ENCODE measurements at places on chromosomes 4 and X.

DNA sequence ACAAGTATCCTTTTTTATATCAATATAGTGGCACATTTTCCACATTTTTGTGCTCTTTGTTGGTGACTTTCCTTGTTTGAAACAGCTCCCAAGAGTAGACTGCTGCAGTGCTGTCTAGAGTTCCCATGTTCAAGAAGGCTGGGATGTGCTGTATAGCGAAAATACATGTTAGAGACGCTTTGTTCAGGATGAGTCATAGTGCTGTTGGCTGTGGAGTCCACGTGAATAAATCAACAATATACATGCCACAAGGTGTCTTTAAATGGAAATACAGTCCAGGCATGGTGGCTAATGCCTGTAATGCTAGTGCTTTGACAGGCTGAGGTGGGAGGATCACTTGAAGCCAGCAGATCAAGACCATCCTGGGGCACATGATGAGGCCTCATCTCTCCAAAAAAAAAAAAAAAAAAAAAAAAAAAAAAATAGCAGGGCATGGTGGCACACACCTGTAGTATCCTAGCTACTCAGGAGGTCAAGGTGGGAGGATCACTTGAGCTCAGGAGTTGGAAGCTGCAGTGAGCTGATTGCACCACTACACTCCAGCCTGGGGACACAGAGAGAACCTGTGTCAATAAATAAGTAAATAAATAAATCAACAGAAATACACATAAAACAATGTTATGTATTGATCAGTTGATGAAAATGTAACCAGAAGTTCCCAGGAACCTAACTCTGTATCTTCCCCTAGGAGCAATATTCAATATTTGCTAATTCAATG lies 256.8 kb upstream of the STS start:
- no peak for DNase-seq

GRCh38 chr4:138510053-138510452 lies 267.9 kb upstream of the SLC7A11 start:
- no peak for DNase-seq

GRCh38 chr4:85491527-85491926 lies 16.6 kb downstream of the ARHGAP24 start:
- no peak for DNase-seq

DNA sequence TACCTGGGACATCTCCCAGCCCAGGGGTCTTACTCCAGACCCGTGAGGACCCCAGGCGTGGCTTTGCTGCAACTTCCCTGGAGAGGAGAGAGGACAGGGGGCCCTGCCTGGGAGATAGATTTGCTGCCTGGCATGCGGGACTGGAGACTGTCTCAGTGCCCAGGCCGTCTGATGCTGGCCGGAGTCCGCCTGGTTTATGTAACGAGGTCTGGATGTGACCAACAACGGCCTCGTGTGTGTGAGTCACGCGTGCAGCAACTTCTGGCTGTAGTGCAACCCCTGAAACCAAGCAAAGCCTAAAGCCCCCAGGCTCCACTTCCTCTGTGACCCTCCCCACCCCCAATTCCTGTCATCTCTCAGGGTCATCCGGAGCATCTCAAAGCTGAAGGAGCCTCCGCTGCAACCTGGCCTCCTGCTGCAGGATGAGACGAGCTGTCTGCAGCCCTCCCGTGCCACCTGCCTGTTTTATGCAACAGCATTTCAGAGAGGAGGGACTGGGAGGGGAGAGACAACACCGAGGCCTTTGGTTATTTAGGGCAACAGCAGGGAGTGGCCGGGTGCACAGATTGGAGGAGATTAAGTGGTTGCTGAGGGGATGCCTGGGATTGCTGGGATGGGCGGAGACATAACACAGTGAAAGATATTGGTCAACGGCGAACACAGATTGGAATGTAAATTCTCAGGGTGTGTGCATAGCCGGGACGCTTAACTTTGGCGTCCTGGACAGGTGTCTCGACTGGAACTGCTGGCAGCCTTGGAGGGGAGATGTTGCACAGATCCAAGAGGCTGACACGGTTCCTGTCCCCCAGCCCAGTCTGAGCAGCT lies 16.0 kb downstream of the XG start:
- no peak for DNase-seq

DNA sequence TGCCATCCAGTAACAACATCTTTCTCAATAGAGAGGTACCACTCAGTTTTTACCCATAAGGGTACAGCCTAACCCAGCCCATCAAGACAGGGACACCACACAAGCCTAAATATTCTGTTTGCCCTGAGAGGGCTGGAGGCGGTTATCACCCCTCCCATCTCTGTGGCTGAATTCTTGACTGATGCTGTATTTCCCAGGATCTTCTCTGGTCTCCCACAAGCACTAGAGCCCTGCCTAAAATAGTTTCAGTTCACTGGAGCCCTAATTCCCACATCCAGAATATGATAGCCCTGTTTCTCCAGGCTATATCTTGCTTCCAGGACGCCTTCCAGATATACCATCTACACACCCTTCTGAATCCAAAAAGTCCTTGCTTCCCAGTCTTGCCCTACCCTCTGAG lies 91.6 kb upstream of the NMU start:
- no peak for DNase-seq

GRCh38 chr4:74640111-74640903 lies 154.0 kb downstream of the BTC start:
- no peak for DNase-seq

- DNase-seq = no peak
Observed at GRCh38 chrX:9878146-9878820, 88.9 kb upstream of the CLDN34 start.

GRCh38 chrX:31021537-31021936 lies 50.3 kb downstream of the FTHL17 start:
- DNase-seq = no peak

- no peak for DNase-seq
Observed at GRCh38 chr4:125369098-125369497, 54.3 kb downstream of the FAT4 start.

DNA sequence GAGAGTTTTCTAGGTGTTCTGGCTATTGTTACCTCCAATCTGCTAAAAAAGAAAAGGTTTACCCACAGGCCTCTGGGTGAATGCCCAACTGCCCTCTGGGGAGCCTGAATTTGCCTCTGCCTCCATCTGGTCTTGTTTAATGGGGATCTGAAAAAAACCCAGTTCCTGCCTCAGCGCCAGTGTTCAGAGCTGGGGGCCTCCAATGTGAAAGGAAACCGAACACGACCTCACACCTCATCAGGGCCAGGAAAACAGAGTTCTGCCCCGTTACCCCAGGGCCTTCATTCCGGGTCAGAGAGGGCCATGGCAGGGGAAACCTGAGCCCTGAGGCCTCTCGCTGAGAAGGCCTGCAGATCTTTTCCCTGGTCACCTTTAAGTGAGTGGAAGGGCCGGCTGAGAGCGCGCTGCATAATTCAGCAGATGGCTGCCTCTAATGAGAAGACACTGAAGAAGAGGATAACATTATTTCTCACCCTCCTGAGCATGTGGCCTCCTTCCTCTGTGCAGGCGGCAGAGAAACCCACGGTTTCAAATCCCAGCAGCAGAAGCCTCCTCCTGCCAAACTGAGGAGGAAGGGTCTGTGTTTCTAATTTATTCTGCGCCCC lies 6.8 kb downstream of the SEPTIN6 start:
- DNase-seq = no peak

DNA sequence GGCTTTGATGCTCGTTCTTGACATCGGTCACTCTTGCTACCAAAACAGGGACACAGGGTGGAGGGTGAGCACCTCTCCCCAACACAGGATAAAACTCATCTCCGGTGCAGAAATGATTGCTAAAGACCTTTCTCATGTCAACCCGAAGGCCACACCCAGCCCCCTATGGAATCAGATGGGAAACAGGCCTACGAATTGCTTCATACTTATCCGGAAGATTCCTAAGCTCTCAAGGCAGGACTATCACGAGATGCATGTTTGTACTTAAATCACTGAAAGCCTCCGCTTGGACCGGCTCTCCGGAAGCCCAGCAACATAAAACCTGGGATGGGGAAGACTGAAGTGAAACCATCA lies 74.9 kb downstream of the MTMR1 start:
- DNase-seq = no peak

DNA sequence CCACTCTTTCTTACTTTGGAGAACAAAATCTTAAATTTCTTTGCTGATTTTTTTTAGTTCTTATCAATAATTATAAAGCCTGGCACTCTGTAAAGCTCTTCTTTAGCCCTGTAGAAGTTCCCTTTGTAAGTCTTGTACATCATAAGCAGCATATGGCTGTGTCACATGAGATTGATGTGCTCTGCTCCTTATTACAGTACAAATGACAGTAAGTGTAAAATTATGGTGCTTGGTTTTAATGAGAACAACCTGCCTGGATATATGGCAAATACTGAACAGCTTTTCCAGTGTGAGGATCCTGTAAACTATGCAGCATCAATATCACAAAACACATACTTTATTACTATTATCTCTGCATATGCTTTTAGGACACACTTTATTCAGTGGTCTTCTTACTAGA lies 145.9 kb upstream of the GNPDA2 start:
- DNase-seq = no peak

- no peak for DNase-seq
Observed at GRCh38 chr4:90234916-90235547, 107.8 kb downstream of the CCSER1 start.

DNA sequence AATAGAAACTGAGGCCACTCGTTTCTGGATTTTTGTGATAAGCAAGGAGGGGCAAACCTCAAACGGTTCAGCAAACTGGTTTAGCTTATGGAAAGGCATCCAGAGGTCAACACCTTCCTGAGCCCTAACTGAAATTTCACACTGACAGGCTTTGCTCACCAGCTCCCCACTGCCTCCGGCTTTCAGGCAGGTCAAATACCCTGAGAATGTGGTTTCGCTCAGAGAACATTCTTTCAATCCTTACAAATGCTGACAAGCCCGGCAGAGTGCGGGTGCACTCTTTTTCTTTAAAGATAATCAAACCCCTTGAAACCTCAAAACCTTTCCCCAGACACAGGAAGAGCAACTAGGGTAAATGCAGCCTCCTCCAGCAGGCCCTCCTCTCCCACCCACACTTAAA lies 41.5 kb downstream of the CD40LG start:
- DNase-seq = no peak

- DNase-seq = no peak
Observed at GRCh38 chr4:122622400-122622799, 1.5 kb upstream of the IL21 start.

GRCh38 chr4:154760895-154761294 lies 17.1 kb downstream of the LRAT start:
- no peak for DNase-seq

DNA sequence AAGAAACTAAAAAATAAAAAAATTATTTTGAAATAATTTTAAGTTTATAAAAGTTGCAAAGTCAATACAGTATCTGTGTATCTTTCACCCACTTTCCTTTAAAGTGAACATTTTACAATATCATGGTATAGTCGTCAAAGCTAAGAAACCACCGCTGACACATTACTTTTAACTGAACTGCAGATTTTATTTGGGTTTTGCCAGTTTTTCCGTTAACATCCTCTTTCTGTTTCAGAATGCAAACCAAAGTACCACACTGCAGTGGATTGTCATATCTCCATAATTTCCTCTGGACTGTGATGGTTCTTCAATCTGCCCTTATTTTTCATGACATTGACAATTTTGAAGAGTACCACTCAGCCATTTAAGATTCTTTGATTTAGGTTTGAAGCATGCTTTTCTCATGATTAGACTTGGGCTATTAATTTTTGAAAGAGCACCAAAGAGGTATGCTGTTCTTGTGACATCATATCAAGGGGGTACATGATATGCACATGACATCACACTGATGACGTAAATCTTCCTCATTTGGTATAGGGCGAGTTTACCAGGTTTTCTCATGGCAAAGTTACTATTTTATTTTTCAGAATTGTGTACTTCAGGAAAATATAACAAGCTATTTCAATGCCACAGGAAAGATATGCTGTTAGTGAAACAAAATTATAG lies 3.6 kb upstream of the CXCL1 start:
- no peak for DNase-seq

- no peak for DNase-seq
Observed at GRCh38 chr4:142168181-142168580, 531.8 kb downstream of the IL15 start.

DNA sequence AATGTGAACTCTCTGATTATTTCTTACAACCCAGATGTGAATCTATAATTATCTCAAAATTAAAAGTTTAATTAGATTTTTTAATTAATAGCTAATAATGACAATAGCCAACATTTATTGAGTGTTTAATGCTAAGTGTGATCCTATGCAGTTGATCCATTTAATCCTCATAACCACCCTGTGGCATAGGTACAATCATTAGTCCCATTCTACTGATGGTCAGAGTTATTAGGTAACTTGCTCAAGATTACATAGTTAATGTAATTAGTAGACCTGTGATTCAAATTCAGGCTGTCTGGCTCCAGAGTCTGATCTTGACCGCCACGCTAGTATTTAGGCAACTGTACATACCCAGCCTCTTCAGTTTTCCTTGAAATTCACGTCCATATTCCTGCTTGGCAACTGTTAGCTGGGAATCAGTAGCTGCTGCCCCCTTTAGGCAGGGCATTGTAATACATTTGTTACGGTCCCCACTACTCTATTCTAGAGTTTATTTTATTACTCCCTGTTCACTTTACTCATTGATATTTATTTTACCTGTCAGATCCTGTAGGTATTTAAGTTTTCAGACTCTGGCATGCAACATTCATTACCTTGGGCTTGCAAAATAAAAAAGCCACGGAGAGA lies 20.6 kb upstream of the TEC start:
- DNase-seq = no peak

GRCh38 chr4:3420606-3420955 lies 21.2 kb upstream of the HGFAC start:
- no peak for DNase-seq

- DNase-seq = no peak
Observed at GRCh38 chr4:41877020-41877796, 58.0 kb upstream of the TMEM33 start.
